Occipital lobe (tissue), 3 donors: ENCODE measurements at places on chromosomes 1 and 21.

DNA sequence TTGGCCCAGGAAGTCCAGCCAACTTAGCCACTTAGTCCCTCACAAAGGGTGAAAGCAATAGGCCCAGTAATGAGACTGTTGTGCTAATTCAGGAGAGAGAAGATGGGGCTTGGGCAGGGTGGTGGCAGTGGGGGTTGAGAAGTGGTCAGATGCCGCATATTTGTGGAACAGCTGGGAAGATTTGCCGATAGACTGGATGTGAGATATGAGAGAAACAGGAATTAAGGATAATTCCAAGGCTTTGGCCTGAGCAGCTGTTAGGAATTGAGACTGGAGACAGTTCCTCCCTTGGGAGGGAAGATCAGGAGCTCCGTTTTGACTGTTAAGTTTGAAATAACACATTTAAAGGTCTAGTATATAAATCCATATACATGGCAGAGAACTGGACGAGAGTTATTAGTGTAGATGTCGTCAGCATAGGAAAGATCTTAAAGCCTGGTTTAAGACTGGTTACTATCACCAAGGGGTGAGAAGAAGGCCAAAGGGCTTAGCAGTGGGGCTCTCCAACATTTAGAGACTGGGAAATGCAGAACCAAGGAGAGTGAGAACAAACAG, 323.7 kb upstream of the FAM78B start:
- DNase-seq: no peak

DNA sequence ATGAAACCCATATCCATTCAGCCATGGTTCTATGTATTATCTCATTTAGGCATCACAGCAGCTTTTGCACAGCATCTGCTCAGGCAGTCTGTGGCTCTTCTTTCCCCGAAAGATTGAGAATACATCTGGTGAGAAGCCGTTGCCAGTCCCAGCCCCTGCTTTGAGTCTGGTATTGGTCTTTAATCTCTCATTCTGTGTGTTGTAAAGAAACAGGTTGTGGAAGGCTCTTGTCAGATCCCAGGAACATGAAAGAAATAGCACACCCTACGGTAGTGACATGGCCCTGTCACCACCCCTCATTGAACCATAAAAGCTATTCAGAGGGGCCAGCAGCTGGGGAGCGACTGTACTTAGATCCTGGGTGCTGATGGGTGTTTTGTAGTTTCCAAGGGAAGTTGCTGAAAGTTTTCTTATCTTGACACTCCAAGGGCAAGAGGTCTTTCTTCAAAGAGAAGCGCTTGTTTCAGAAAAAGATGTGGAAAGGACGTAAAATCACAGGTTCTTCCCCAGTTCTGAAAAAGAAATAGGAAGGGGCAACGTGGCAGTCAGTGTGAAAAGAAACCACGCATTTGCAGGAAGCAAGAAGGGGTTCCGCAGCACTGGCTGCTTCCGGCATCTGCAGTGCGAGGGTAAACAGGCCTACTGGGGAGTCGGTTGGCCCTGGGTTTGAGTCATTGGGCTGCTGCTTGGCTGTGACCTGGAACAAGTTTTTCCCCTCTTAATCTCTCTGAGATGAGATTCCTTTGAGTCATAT, 145.0 kb downstream of the DHRS3 start:
- DNase-seq: no peak

- DNase-seq: no peak
Observed at GRCh38 chr21:40770435-40771055, 76.4 kb downstream of the DSCAM start.

DNA sequence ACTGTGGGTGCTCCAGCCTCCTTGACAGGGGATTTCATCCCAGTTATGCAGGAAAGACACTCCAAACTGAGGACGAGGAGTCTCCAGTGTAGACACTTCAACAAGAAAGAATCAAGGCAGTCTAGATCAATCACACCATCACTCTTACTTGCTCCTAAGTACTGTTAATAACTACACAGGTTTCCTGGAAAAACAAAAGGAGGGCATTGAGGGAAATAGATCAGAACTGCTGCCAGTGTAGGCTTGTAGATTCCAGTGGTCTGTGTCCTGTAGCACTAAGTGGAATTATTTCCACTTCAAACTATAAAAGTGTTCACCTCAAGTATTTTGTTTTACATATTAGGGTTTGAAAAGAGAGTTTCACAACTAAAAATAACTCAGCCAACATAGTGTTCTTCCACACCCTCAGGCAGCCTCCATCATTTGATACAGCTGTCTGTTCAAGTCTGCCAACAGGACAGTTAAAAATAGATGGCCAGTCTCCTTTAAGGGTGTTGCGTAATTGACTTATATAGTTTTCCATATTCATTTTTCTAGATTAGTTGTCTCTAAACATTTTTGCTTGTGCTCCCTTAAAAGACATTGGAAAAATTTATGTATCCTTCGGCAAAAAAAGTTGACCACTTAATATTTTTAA, 32.0 kb upstream of the AGL start:
- no peak for DNase-seq
